ENCODE measurements at places on chromosomes 13 and 19.

DNA sequence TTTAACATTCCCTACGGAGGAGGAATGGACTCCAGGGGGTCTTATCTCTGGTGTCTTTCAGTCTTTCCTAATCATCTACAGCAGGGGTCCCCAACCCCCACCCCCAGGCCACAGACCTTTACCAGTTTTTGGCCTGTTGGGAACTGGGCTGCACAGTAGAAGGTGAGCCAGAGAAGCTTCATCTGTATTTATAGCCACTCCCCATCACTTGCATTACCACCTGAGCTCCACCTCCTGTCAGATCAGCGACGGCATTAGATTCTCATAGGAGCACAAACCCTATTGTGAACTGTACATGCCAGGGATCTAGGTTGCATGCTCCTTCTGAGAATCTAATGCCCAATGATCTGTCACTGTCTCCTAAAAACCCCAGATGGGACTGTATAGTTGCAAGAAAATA lies 120.0 kb upstream of the TMTC4 start:
- no peak for DNase-seq

DNA sequence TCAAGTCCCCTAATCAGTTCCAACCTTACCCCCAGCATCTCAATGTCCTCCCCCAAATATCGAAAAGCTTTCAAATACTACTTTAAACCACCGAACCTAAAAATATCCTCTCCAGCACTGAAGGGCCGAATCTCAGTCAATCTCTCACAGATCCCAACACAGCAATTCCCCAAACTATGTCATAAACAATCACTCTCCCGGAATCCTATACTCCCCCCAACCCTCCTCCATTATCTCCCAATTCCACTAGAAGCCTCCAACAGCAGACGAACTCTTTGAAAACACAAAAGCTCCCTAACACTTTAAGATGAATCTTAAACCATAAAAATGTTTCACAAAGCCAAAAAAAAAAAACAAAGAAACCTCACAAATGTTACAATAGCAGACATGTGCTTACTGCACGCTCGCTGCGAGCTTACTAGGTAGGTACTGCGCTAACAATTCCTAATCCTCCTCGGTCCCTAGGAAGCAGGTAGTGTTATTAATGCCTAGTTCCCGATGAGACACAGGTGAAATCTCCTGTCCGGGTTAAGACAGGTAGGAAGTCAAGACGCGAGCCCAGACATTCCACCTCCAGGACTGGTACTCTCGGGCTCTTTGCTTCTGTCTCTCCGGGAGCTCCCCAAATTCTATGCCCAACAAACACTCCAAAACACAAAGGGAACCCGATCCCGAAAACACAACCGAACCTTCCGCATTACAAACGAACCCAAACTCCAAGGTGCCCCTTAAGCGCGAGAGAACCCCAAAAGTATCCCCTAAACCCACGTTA lies 14.2 kb downstream of the FBXO46 start:
- no peak for DNase-seq

DNA sequence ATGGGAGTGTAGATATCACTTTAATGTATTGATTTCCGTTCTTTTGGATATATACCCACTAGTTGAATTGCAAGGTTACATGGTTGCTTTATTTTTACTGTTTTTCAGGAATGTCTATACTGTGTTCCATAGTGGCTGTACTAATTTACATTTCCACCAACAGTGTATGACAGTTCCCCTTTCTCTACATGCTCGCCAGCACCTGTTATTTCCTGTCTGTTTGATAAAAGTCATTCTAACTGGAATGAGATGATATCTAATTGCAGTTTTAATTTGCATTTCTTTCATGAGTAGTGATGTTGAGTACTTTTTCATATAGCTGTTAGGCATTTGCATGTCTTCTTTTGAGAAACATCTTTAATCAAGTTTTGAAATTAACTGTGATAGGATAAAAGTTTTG lies 818.6 kb downstream of the SLITRK6 start:
- DNase-seq: no peak

GRCh38 chr19:22735911-22736645 lies 47.9 kb downstream of the ZNF99 start:
- no peak for DNase-seq

DNA sequence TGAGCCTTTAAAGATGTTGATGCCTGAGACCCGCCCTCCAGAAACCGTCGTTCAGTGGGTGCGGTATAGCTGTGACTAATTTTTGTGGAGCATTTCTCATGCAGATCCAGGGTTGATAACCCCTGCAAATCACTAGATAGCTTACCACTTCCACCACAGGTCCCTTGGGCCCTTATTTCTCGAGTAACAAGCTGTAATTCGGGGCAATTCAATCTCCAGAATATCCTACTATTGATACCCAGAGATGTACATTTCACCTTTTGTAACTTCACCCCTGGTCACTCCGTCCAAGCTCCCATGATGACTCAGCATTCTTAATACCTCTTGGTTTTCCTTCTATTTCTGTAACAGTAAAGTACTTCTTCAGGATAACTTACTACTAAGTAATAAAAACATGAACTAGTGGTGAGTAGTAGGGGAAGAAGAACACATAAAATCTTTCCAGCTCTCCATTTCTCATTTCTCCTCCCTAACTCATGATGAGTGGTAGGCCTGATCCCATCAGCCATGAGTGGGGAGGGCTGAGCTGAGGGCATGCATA lies 71.9 kb upstream of the UBL3 start:
- no peak for DNase-seq

- DNase-seq: no peak
Observed at GRCh38 chr13:34413538-34414210, 528.4 kb upstream of the NBEA start.

DNA sequence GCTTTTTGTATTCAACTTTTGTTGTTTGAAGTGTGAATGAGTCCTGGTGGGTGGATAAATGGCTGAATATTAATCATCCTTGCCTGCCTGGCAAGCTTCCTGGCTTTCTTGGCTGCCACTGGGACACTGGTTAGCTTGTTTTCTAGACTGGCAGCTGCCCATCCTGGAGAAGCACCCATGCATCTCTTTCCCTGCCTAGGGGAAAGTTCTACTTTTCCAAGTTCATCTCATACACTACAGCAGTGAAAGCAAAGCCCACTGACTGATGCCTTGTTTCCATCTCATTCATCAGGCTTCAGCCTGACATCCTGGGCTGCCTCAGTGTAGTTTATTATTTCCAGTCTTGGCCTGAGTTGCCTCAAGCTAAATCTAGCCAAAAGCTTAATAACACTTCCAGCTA lies 244.8 kb downstream of the PCDH20 start:
- DNase-seq: no peak

- no peak for DNase-seq
Observed at GRCh38 chr13:112767506-112768471, 78.0 kb downstream of the ATP11A start.

DNA sequence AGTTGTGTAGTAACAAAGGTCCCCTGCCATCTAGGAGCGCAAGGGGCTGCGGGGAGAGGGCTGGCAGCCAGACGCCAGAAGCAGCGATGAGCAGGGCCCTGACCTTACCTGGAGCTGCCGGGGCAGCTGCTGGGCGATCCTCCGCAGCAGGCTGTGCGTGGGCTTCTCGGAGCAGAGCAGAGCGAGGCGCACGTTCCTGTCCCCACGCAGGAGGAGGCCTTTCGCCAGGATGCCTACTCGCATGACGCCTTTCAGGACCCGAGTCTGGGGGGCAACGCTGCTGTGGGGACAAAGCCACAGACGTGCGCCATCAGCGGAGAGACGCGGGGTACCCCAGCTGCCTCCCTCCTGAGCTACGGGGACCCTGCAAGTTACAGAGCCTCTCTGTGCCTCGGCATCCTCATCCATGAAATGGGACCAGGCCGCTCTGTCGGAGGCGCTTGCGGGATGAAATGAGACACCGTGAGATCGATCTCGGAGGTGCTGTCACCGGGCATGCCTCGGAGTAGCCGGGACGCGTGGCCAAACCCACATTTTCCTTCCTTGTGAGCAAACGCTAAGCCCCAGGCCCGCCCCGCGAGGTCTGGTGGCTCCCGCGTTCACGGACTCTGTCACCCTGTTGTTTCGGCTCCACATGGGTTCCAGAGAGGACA lies 30.5 kb upstream of the MATK start:
- DNase-seq: no peak

DNA sequence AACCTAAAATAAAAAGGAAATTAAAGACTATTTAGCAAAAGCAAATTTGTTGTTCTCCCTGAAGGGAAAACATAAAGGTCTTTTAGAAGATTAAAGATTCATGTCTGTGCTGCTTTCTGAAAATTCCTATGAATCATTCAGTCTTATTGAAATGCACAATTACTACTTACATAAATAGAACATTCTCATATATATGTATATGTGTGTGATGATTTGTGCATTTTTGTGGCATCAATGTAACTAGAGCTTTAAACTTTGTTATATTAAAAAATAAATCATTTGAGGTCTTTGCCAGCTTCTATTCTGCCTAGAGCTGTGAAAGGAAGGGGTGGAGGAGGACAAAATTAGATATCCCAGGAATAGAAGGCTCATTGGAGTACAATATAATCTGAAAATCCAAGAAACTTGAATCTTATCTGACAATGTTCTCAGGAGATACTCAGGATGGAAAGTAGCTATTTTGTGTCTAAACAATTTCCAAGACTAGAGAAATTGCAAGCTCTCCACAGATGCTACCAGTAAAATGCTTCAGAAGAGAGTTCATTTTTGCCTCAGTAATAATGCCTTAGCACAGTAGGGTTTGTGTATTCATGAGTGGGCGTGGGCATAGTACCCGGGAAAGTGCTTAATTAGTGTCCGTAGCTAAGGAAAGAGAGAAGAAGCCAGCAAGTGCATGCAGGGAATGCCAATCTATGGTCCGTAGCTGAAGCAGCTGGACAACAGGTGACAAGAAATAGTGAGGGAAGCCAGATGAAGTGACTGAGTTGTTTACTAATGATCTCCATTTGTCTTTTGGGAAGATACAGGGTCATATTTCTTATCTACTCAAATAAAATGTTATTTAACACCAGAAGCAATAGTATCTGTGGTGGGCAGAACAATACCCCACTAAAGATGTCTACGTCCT lies 395.5 kb upstream of the NBEA start:
- DNase-seq: no peak

DNA sequence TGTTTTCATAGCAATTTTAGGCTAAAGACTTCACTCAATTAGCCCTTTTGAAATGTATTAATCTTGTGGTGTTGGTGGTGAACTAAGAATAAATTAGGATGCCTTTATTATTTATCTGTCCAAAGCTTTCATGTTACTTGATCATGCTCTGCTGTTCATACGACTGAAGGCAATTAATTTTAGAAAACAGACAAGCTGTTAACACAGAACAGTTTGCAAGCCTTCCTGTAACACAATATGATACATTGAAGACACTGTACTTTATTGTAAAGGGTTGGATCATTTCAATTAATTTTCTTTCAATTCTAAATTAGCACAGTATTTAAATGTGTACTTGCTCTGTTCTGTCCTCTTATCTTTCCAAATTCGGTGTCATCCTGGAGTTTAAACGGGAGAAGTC lies 794.3 kb upstream of the MIR17HG start:
- DNase-seq: no peak

DNA sequence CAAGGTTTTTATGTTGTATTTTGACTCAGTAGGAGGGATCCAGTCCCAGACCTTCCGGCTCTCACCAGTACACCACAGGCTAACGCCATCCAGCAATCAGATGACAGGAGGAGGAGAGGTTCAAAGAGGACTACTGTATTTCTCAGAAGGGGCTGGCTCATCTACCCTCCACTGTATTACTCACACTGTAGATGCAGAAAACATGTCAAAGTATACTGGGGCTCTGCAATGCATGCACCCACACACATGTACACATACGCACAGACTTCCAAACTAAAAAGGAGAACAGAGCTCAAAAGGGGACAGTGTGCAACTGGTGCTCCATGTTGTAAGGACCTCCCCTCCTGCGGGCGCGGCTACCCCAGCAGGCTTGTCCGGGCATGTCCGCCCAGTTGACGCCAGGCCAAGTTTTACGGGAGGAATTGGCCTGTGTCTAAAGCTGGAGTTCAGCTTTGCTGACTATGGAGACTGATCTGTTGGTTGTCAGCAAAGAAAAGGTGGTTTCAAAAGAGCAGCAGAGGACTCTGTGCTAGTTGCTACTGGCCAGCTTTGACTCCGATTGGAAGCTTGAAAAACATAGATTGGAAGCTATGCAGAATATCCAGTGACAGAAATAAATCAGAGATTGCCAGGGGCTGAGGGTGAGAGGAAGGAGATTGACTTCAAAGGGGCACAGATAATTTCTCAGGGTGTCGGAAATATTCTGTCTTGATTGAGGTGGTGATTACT lies 314.2 kb downstream of the DLEU7 start:
- DNase-seq: no peak

- DNase-seq: no peak
Observed at GRCh38 chr13:30429721-30430694, 7.7 kb downstream of the UBE2L5 start.

- no peak for DNase-seq
Observed at GRCh38 chr13:24911133-24911908, 147.4 kb downstream of the RNF17 start.

GRCh38 chr13:113654591-113655345 lies 3.2 kb downstream of the ATP4B start:
- no peak for DNase-seq

GRCh38 chr19:31979949-31980670 lies 365.3 kb upstream of the ZNF507 start:
- no peak for DNase-seq

GRCh38 chr19:36141039-36141927 lies 1.4 kb downstream of the CAPNS1 start:
- DNase-seq: peak; percentile 87

GRCh38 chr13:33261387-33262061 lies 24.0 kb downstream of the STARD13 start:
- DNase-seq: no peak

DNA sequence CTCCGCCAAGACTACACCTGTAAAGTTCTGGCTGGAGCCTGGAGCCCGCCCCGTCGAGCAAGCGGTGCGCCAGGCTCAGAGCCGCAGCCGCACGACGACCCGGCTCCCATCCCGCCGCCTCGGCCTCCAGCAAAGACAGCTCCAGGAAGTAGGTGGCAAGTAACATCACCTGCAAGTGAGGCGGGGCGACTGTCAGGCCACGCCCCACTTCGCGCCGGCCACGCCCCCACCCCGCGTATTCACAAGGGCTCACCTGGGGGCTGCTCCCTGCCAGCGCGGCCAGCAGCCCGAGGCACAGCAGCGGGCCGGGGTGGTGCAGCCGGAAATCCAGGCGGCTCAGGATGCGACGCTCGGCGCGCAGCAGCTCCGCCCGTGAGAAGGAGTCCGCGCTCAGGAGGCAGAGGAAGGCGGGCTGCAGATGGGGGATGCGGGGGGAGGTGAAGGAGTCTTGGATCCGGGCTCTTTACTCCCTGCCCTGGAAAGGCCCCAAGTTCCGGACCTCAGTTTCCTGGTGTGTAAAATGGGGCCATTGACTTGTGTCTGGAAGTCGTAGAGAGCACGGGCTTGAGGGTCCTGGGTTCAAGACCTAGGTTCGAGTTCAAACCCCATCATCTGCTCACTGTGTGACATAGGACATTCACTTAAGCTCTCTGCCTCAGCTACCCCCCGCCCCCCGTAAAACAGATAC lies 3.2 kb downstream of the CCNP start:
- DNase-seq: peak; percentile 19

All from effector memory CD4-positive, alpha-beta T cell (primary cell).